NCI-H2171 treated with DMSO at 0.1 percent for 48 hours (cell line): ENCODE measurements at places on chromosomes 6 and 20.

DNA sequence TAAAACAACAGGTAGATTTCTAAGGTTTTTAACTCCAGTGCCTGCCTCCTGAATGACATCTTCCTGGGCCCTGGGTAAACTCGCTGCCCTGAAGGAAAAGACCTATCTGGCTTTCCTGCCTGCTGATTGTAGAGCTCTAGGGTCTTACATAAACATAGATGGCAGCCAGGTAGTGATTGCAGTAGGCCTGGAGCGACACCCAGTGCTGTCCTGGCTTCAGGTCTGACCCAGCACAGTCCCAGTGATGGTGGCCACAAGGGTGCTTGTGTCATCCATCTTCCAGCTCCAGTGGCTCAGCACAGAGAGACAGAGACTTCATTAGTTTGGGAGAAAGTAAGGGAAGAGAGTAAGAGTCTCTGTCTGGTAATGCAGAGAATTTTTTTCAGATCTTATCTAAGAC, 542.9 kb upstream of the IMPG1 start:
- no peak for DNase-seq

DNA sequence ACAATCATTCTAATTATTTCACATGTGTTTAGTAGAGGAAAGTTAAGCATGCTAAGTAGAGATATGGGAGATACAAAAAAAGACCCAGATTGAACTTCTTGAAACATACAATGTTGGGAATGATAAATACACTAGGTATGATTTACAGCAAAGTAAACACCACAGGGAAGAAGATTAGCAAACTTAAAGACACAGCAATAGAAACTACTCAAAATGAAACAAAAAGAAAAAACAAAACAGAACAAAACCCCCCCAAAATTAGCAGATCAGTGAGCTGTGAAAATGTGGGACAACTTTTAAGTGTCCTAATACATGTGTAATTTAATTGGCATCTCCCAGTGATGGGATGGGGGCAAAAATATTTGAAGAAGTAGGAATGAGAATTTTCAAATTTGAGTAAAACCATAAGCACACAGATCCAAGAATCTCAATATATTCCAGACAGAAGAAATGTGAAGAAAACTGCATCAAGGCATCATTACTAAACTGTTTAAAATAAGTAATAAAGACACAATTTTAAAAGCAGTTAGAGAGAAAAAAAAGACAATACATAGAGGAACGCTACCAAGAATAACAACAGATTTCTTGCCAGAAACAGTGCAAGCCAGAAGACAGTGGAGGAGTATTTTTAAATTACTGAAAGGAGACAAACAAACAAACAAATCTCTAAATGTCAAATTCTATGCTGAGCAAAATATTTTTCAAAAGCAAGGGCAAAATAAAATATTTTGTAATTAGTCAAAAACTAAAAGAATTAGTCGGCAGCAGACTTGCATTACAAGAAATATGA, 473.7 kb downstream of the QKI start:
- DNase-seq = no peak

GRCh38 chr20:58389324-58389967, 417 bp downstream of the VAPB start:
- DNase-seq = peak; percentile 65

DNA sequence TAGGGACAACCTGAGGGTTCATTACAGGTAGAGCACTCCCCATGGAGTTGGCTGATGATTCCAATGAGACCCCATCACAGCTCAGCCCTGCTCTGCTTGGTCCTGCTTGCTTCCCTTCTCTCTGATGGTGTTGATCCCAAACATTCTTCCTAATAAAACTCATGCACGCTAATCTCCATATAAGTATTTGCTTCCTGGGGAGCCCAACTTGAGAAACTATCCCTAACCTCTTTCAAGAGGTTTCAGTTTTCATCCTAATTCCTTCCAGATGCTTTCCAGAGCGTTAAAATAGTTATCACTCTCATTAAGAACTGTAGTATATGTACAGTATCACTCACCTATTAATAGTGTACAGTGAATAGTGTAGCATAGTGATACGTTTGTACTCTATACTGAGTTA, 68.1 kb downstream of the EPHA7 start:
- DNase-seq = no peak

DNA sequence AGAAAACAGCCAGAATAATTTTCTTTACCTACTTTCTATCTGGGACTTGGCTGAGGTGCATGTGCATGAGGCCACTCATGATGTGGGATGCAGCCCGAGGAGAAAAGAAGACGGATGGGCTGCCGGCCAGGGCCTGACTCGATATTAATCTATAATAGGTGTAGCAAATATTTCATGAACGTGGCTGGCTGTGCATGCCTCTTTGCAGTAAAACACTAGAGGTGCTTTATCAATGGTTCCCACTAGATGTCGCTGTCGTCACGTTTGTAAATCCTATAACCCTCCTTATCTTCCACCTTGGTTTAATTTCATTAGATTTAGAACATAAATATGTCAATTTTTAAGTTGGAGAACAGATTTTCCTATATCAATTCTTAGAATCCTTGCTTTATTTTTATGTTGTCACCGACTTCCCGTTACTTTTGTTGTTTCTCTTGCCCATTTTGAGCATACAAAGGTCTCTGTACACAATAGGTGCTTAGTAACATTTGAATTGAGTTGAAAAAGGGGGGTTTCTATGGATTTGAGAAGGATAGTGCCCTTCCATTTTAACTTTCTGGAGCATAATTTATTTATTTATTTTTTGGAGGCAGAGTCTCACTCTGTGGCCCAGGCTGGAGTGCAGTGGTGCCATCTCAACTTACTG, 19.6 kb upstream of the FERMT1 start:
- peak; percentile 77 for DNase-seq

DNA sequence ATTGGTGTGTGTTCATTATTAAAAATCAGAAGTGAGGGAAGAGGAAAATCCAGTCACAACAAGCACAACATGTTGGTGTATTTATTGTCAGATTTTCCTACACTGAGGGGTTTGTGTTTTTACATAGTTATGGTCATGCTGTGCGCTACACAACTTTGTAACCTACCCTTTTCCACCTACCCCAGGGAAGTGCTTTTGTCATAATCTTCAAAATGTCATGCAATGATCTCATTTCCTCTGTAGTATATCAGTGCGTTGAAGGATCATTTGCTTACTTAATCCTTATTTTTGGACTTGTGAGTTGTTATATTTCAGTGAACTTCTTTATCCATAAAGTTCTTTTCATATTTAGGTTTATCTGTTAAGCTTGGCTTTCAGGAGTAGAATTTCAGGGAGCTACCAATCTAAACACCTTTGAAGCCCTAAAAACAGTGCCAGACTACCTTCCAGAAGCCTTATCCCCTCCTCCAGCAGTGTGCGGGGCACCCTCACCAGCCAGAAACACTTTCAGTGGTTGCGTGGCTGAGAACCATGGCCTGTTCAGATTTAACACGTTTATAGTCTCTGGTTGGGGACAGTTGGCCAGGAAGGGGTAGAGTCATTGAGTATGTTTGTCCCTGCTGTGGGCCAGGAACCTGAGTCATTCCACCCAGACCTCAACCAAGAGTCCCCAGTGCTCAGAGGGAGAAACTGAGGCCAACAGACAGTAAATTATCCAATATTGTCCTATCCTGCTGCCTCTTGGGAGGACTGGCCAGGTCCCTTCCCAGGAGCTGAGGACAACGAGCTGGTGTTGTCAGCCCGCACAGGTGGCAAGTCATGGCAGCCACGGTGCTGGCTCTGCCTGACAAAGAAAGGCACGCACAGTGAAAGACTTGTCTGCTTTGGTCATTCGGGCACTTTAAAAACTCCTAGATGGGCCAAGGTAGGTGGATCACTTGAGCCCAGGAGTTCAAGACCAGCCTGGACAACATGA, 40.3 kb downstream of the STK35 start:
- DNase-seq = no peak

- no peak for DNase-seq
Observed at GRCh38 chr6:16760516-16761470, at the start of gene ATXN1. ATXN1 (minus strand) TSS chr6:16761460.

DNA sequence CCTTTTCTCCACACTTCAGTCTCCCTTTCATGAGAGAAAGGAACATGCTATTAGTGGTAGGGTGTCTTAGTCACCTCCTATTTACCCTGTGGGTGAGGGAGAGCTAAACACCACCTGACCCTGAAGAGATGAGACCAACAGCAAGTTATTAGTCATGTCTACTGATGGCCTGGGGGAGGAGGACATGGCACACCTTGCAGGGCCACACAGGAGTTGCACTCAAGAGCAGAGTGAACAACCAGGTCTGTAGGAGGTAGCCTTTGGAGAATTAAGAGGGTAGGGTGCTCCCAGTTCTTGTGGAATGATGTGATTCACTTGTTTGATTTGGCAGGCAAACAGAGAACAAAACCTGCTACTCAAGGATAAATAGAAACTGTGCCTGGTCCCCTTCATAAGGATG, 82.7 kb upstream of the FABP7 start:
- no peak for DNase-seq

- peak; percentile 79 for DNase-seq
Observed at GRCh38 chr6:5315881-5316280, 54.6 kb downstream of the FARS2 start.

DNA sequence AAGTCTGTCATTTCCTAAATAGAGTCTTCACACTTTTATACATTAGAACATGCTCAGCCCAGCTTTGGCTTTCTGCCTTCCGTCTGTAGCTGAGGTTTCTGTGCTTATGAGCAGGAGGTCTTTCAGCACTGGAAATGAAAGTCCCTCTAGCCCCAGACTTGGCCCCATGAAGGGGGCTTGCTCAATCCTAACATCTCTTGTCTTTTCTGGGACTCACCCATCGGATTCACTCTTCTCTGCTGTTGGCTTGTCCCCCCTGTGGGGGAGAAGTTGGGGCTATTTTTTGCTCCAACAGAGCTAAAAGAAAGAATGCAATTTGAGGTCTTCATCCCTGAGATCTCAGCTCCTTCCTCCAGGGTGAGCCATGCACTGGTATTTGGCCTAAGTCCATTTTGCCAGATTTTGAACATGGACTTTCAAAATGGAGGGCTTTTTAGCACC, 177.7 kb downstream of the MRPL14 start:
- no peak for DNase-seq

- DNase-seq = peak; percentile 40
Observed at GRCh38 chr6:125114248-125114858, 39.2 kb upstream of the TPD52L1 start.
